Activated T-helper 2 cell treated with anti-CD3 and anti-CD28 coated beads, Interferon-gamma antibody, Interleukin-2, Interleukin-4, amounts not matched to agents 10 μg/mL and 5 μg/mL and 100 μg/mL, durations not matched to agents 14 hours and 24 hours and 36 hours (primary cell): ENCODE measurements at places on chromosomes 13 and 19. TPM values are rescaled to one million over a fixed set of nuclear protein-coding genes. Genes with fewer than 3 reads are reported as not detected.

The ARRDC5 gene
- 0.23 and 0.27 TPM in 2 replicates for total RNA-seq

The NCR1 gene
- not detected in 2 replicates for total RNA-seq

- DNase-seq: no peak
- H3K4me1 ChIP-seq: no peaks in the 10 kb centered on the region
- no peaks in the 10 kb centered on the region for H3K27me3 ChIP-seq
- no peak overlapping the region for H3K4me3 ChIP-seq
- no peaks in the 10 kb centered on the region for H3K36me3 ChIP-seq
These were observed 1468.1 kb downstream of the PCDH9 start for GRCh38 chr13:65762012-65762411.

The MIA gene
- total RNA-seq: 0.69 TPM in 1 of 2 replicates, not detected in the other

The C5AR1 gene
- 1.1 and 1.2 TPM in 2 replicates for total RNA-seq

GRCh38 chr13:31201341-31202031 lies 1.7 kb downstream of the B3GLCT start:
- H3K4me3 ChIP-seq: peak overlapping the region; percentile 71
- no peaks in the 10 kb centered on the region for H3K36me3 ChIP-seq
- no peak for DNase-seq
- peaks cover 16% of the 10 kb centered on the region for H3K27me3 ChIP-seq

DNA sequence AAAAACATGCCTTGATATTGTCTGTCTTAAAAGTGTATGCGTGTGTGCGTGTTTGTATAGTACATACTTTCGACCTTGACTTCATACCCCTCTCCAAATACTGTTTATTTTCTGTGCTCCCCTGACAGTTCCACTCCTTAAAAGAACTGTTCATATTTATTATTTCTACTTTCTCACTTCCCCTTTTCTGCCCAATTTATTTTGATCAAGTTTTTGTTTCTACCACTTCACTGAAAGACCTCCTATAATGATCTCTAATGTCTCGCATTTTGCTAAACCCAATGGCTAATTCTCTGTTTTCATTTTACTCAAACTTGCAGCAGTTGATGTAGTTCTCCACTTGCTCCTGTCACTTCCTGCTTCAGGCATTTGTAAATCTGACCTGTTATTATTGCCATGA lies 426.1 kb upstream of the KLF12 start:
- DNase-seq: no peak
- no peaks in the 10 kb centered on the region for H3K4me1 ChIP-seq
- no peak overlapping the region for H3K4me3 ChIP-seq
- no peaks in the 10 kb centered on the region for H3K27me3 ChIP-seq
- H3K27ac ChIP-seq: no peak overlapping the region

DNA sequence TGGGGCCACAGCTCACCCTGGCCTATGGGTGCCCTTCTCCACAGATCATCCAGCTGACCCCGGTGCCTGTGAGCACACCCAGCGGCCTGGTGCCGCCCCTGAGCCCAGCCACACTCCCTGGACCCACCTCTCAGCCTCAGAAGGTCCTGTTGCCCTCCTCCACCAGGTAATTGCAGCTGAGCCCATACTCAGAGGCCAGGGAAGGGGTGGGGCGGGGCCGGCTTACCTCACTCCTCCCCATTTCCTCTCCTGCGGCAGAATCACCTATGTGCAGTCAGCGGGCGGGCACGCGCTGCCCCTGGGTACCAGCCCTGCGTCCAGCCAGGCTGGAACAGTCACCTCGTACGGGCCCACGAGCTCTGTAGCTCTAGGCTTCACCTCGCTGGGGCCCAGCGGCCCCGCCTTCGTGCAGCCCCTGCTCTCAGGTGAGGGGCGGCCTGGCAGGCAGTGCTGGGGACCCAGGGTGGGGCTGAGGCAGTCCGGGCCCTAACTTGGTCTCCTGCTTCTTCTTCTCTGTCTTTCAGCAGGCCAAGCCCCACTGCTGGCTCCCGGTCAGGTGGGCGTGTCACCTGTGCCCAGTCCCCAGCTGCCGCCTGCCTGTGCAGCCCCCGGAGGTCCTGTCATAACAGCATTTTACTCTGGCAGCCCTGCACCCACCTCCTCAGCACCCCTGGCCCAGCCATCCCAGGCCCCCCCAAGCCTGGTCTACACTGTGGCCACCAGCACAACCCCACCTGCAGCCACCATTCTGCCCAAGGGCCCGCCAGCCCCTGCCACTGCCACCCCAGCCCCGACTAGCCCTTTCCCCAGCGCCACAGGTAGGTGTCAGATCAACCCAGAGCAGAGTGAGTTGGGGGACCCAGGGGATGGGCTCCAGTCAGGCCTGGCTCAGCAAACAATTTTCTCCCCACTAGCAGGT lies 9.6 kb upstream of the PRR19 start:
- H3K36me3 ChIP-seq: peaks cover 40% of the 10 kb centered on the region
- no peaks in the 10 kb centered on the region for H3K4me1 ChIP-seq
- no peak overlapping the region for H3K4me3 ChIP-seq
- no peak for DNase-seq

DNA sequence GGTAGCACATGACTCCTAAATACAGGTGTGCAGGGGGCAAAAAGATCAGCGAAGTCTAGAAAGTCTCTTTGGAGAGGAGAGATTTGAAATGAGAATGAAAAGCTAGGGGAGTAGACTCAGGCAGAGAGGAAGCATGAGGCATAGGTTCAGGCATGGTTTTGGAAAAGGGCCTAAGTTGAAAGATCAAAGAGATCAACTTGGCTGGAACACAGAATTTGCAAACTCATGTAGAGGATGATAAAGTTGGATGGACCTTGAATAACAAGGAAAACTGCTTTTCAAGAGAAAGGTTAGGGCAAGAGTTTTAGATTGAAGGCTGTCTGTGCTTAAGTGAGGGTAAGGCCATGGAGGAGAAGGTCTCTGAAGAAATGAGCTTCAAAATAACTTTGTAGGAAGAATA lies 47.4 kb upstream of the UBAC2 start:
- no peaks in the 10 kb centered on the region for H3K27me3 ChIP-seq
- no peak overlapping the region for H3K27ac ChIP-seq
- H3K4me1 ChIP-seq: peaks cover 11% of the 10 kb centered on the region
- no peak overlapping the region for H3K4me3 ChIP-seq
- DNase-seq: no peak

The KLF2 gene
- 2.4 and 2.7 TPM in 2 replicates for total RNA-seq
